ENCODE measurements at places on chromosomes 4 and X.

DNA sequence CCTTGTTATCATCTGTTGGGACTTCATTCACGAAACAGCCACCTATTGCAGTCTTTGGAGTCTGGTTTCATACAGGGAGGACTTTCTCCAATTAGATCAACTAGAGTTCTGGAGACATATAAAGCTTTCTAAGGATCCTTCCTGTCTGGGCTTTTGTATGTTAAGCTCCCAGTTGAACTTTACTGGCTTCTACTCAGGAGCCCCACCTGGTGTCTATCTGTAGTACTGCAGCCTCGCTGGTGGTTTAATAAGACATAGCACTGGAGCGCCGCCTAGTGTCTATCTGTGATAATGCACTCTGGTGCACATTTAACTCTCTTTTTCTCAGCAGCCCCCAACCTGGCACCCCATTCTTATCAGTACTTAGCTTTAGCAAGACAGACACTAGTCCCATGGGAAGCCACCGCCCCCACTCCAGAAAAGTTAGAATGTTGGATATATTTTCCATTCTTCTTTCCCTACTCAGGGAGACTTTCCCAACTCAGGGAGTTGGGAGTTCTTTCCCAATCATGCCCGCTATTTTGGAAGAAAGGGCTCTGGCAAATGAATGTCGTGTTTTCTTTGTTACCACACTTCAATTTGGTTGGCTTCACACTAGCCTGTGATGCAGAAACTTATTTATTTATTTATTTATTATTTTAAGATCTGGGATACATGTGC lies 36.9 kb upstream of the SYTL4 start:
- peak; percentile 83 for DNase-seq

DNA sequence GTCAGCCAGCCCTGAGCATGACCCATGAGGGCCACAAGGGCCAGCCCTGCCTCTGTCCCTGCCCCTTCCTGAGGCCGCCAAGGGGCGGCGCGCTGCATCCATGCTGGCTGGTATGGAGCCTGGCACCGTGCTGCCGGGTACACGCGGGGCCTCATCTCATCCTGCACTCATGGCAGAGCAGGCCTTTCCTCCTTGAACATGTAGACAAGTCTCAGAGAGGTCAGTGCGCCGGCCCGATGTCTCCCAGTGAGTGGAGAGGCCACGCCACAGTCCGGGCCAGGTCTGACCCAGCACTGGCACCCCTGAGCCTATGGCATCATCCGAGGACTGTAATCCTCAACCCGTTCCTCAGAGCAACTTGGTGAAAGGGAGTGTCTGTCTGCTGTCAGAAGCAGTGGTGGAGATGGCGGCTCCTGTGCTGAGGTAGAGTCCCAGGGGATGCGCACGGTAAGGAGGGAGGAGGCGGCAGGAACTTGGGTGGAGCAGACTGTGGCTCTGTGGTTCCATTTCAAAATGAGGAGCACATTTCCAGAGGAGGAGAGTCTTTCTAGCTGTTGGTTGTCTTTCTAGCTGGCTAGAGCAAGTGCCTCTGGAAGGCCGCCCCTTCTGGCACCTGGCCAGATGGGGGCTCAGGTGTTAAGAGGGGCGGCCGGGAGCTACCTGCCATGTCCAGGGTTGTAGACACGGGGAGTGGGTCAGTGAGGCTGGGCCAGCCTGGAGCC lies 32.8 kb downstream of the TRMT44 start:
- no peak for DNase-seq

GRCh38 chr4:121069430-121069829 lies 2.9 kb downstream of the NDNF start:
- DNase-seq: no peak

DNA sequence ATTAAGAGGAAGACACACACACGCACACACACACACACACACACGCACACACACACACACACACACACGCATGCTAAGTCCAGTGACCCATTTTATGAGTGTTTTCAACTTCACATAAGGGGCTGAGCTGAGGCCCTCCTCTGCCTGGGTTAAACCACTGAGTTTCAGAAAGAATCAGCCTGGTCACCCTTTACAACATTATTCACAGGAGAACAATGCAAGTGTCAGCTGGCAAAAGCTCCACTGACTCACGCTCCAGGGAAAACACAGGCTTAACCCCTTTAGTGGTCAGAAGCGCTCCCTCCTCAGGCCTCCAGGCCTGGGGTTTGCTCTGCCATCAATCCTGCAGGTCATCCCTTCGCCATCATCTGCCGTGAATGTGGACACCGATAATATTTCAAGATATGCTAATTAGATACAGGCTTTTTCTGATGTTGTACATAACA lies 46.9 kb downstream of the ACOX3 start:
- no peak for DNase-seq

DNA sequence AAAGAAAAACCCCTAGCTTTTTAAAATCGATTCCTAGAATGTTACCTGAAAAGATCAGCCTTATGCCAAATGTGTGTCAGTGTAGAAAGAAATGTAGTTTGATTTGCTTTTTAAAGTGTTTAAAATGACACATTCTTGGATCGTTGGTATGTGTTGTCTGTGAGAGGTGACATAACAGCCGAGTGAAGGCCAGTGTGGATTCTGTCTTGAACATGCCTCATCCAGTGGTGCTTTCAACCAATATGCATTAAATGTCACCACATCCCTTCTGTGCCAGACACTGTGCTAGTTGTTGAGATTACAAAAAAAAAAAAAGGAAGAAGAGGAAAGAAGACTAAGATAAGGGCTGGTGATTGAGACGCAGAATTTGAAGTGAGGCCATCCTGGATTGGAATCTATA lies 994.2 kb upstream of the TENM3 start:
- no peak for DNase-seq
